ENCODE measurements at places on chromosomes 12 and 14. TPM values are rescaled to one million over a fixed set of nuclear protein-coding genes. Genes with fewer than 3 reads are reported as not detected.

DNA sequence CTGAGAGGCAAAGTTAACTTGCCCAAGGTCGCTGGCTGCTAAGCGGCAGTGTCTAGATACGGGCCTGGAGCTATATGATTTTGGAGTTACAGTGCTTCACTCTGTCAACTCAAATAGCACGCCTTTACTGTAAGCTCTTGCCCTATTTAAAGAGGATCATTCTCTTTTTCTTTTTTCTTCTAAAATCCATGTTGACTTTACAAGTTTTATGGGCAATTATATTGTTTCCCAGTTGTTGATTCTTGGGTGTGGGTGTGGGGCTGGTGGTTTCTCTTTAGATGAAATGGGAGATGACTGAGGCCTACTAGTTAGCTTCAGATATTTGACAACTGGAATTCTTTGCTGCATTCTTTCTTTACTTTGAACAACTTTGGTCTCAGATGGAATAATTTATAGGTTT is 70.7 kb downstream of the C12orf75 start:
- no peak for DNase-seq

- DNase-seq = no peak
Observed at GRCh38 chr14:38256533-38256840, 594 bp upstream of the CLEC14A start.

DNA sequence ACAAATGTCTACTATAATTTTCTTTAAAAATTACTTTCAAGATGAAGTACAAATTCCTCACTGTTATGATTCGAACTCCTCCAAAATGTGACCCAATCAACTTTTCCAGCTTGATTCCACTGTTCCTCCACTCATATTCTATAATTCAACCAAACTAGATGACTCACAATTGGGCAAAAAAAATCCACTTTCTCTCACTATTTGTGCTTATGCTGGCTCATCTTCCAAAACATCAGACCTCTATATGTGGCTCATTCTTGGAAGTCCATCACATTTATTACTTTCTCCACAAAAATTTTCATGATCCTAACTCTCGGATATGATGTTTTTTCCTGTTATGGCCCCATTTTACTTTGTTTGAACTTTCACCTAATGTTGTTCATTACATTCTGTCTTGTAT is 26.9 kb upstream of the RXYLT1 start:
- DNase-seq = no peak

DNA sequence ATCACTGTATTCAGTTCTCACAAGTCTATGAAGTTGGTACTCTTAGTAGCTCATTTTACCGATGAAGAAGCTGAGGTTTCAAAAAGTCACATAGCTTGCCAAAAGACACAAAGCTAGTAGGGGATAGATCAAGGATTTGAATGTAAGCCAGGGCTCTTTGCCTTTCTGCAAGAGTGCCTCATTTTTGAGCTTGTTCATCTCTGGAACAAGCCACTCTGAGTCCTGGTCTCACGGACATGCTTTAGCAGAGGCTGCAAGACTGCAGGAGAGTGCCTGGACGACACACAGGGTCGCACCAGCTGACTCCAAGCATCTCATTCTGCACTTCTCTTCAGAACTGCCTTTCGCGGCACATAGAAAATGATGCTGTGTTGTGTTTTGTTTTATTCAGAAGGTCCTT is 3.7 kb downstream of the NUAK1 start:
- DNase-seq = no peak

GRCh38 chr14:62251237-62251636 is 489.0 kb downstream of the SNAPC1 start:
- peak; percentile 5 for DNase-seq

DNA sequence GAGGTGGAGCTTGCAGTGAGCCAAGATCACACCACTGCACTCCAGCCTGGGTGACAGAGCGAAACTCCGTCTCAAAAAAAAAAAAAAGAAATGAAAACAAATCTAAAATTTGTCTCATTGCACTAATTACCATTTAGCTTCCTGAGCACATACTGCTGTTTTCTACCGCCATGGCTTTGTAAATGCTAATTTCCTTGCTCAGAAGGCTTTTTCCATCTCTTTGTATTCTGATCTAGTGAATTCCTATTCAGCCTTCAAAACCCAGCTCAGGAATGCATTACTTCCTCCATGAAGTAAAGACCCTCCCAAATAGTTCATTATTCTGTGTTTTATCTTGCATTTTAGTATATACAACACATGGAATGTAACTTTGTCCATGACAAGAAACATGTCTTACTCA is 33.6 kb downstream of the CEP83 start:
- no peak for DNase-seq

DNA sequence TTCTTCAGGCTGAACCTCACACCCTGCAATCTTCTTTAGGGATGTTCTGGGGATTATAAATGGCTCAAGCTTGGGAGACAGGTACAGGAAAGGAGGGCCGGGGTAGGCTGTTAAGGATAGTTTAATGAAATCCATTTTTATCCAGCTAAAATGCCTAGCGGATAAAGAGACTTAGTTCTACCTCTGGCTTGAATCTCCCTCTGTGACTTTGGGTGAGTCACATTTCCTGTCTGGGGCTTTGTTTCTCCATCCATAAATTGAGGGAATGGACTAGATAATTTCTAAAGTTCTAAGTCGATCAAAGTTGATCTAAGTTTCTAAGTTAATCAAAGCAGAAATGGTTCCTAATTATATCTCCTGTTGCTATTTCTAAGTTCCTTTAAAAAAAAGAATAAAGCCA is 319.6 kb upstream of the E2F7 start:
- DNase-seq = no peak

GRCh38 chr12:75270157-75270556 is 60.0 kb downstream of the CAPS2 start:
- DNase-seq = no peak

- DNase-seq = no peak
Observed at GRCh38 chr12:129200576-129200975, 347.3 kb downstream of the GLT1D1 start.

DNA sequence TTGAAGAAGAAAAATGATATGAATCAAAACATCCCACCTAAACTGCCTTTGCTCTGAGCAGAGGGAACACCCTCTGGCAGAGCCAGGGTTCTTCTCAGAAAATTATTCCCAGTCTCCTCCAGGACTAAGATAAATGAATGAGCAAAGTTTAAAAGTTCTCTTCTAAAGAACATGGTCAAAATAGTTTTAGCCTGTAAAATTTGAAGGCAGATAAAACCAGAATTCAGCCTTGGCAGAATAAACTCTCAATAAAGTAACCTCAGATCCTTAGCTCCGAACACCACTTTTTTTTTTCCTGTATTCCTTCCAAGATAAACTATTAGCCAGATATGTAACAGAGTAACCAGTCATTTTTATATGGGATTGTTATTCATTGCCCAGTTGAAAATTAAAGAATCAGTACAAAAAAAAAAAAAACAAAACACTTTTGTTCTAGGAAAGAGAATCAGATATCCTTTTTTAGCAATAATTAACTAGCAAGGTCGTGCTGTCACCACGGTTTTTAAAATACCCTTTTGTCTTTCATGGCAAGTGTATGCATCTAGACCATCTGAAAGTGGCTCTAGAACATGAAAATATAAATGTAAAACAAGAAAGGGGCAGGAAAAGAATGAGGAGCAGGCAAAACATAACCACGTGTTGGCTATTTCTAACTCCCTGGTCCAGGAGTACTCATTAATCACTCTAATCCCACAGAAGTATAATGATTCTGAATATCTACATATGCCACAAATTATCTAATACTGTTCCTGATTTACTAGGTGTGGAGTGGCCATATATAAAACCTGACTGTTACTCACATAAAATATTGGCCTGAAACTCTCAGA is 60.8 kb downstream of the CAPZA3 start:
- no peak for DNase-seq

GRCh38 chr14:75236901-75237419 is 41.7 kb upstream of the FOS start:
- DNase-seq = no peak

DNA sequence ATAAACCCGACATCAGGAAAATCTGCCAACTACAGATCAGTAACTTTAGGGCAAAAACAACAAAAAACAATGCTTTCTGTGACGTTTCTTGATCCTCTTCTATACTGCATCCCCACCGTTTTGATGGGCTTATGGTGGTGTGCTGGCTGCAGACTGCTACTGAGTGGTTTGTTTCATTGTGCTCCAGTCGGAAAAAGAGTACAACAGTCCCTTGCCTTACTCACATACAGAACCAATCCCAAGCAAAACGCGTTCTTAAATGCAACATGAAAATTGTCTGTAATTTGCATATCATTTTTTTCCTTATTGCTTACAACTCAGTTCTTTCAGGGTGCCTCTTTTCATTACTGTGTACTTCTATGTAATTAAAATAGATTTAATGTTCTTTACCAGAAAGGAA is 2.3 kb downstream of the ETV6 start:
- no peak for DNase-seq

GRCh38 chr12:26630546-26631027 is 202.4 kb downstream of the ITPR2 start:
- DNase-seq = no peak

GRCh38 chr12:115964626-115965025 is 312.9 kb downstream of the MED13L start:
- no peak for DNase-seq

DNA sequence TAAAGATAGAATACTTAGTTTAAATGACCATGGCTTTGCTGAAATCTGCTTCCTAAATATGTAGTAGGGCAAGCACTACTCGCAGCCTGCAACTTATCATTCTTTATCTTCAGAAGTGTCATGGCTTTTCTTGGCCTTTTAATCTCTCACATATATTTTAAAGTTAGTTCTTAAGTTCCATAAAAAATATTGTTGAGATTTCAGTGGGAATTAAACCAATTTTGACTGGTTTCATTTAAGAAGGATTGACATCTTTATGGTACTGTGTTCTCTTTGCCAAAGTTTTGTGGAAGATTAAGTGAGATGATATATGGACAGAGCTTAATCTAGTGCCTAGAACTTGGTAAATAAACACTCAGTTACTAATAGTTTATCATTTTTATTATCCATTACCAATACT is 56.7 kb downstream of the KIAA0586 start:
- no peak for DNase-seq

DNA sequence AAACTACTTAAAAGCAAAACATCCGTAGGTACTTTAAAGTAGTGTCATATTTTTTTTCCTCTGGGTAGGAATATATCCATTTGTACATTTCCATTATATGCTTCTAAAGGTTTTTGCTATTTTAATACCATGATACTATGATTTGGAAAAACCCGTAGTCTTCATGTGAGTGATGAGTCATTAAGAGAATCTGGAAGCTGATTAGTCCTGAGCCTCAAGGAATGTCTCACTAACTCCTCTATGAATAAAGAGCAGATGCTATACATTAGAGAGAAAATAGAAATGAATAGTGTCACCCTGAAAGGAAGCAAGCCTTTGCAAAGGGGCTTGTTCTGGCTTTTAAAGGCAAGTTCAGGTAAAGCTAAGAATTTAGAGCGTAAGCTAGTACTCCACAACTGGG is 432.1 kb downstream of the CCDC91 start:
- DNase-seq = peak; percentile 32

GRCh38 chr14:24928386-24928900 is 121.5 kb downstream of the STXBP6 start:
- DNase-seq = no peak

The E2F7 gene
- 5.0 TPM for total RNA-seq

The TTC8 gene
- 45.8 TPM for total RNA-seq

The CFAP251 gene
- total RNA-seq = 5.3 TPM

The GNG2 gene
- total RNA-seq = 19.1 TPM

Measured in SK-MEL-5 (cell line).